ENCODE measurements at places on chromosomes 12 and 14. TPM values are rescaled to one million over a fixed set of nuclear protein-coding genes. Genes with fewer than 3 reads are reported as not detected.

The NDUFA9 gene
- polyA plus RNA-seq, result 124 TPM

The APOLD1 gene
- polyA plus RNA-seq, result 0.44 TPM

The RASSF9 gene
- 0.91 TPM for polyA plus RNA-seq

The FKBP3 gene
- 155 TPM for polyA plus RNA-seq

The ACSM4 gene
- not detected for polyA plus RNA-seq

The IL31 gene
- polyA plus RNA-seq, result not detected

The SLC10A1 gene
- not detected for polyA plus RNA-seq

The PIWIL1 gene
- polyA plus RNA-seq, result not detected

The DBX2 gene
- not detected for polyA plus RNA-seq

The CNTN1 gene
- polyA plus RNA-seq, result 69.7 TPM

The IFNG-AS1 gene
- polyA plus RNA-seq, result not detected

The RNFT2 gene
- 2.6 TPM for polyA plus RNA-seq

The KRT80 gene
- 46.0 TPM for polyA plus RNA-seq

The OLR1 gene
- 0.92 TPM for polyA plus RNA-seq

DNA sequence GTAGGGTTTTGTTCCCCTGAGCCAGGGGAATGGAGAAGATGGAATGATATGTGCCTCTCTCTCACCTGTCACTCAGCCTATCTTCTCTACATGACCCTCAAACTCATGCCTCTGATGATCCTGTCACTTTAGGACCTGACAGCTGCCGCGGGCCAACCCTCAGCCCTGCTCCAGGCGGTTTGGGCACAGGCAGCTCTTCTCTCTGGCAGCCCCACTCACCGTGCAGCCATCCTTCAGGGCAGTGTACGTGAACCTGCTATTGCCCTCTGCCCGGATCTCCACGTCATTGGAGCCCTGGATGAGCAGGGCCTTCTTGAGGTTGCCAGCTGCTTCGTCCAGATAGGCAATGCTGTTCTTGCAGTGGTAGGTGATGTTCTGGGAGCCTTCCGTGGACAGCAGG, 10.5 kb downstream of the TMEM106C start:
- DNase-seq, result no peak

DNA sequence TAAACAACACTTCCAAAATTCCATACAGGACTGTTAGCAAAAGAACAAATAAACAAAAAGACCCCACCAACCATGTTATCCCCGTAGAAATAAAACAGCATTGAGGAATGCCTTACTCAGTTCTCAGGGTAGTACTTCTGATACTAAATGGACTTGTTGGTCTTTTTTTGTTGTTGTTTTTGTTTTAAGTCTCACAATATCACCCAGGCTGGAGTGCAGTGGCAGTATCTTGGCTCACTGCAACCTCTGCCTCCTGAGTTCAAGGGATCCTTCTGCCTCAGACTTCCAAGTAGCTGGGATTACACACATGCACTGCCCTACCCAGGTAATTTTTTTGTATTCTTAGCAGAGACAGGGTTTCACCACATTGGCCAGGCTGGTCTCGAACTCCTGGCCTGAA, 17.1 kb downstream of the HNRNPC start:
- DNase-seq, result no peak

DNA sequence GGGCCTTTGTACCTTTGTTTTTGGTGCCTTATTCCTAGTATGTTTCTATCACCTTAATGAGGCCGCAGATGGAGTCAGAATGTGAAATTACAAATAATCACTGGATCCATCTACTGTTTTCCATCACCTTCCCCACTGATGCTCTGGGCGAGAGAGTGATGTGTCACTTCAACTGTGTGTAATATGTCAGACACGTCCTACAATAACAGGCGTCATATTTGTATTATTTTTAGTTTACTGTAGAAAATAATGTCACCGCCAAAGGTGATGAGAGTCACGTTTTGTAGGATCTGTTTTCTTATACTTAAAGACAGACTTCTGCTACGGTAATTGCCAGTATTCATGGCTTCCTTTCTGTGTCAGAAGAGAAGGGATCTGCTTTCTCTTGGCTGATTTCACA, 22.4 kb upstream of the P2RX4 start:
- DNase-seq, result no peak

GRCh38 chr12:46701356-46701755, 124.4 kb downstream of the SLC38A4 start:
- DNase-seq, result no peak

GRCh38 chr12:122651520-122652224, 51.5 kb downstream of the HCAR2 start:
- DNase-seq, result no peak

DNA sequence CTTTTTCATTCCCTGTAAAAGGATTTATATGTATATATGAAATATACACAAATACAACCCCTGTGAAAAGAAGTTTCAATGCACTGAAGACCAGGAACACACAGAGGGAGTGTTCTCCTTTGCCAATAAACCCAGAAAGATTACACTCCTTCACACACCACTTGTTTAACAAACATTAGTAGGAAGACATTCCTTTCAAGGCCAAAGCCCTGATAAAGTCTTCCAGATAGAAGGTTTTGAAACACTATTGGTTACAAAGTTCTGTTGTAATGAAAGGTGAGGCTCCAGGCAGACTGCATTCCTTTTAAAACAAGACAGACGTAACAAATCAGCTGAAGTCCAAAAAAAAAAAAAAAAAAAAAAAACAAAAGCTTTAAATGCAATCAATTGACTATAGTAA, 81.0 kb downstream of the PTPN21 start:
- no peak for DNase-seq

DNA sequence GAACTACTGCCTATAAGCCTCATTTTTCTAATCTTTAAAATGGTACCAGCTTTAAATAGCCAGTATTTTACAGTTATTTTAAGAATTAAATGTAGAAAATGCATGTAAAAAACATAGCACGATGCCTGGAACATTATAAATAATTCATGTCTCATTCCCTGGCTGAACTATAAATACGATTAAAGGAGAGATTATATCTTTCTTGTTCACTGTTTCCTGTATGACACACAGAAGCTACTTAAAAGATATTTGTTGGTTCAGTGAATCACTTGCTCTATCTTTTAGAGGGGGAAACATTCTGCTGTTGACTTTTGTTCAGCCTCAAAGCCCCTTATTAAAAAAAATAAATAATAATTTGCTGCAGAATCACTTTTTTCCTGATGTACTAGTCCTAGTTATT, 406.9 kb downstream of the LRFN5 start:
- DNase-seq, result no peak

DNA sequence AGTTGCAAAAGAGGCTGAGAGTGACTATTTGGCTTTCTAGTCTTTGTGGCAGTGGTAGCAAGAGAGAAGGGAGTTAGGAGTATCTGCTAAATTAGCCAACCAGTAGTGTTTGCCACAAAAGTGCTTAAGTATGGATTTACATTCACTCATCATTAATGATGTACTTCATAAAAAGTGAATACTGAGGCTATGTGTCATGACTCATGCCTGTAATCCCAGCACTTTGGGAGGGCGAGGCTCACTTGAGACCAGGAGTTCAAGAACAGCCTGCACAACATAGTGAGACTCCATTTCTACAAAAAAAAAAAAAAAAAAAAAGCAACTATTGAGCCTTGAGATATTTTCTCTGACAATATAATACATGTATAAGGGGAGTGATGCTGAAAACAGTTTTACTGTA, 36.8 kb downstream of the CCDC177 start:
- no peak for DNase-seq

DNA sequence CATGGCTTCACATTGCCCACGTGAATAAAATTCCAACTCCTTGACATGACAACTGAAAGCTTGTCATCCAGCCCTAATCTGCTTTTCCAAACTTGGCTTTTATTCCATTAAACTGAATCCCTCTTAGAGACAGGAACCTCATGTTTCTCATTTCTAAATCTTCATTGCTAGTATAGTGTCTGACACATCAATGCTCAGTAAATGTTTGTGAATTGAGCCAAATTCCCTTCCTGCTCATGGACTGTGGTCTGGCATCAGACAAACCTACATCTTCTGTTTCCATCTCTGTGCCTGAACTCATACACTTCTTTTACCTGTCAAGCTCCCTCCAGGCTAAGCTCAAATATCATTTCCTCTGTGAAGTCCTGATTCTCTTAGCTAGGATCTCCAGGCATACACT, 4.3 kb upstream of the FKBP11 start:
- DNase-seq, result no peak

- no peak for DNase-seq
These were observed 17.5 kb upstream of the FLRT2 start for GRCh38 chr14:85512451-85512850.

GRCh38 chr14:100486025-100486828, 101.0 kb downstream of the BEGAIN start:
- DNase-seq, result peak; percentile 53

DNA sequence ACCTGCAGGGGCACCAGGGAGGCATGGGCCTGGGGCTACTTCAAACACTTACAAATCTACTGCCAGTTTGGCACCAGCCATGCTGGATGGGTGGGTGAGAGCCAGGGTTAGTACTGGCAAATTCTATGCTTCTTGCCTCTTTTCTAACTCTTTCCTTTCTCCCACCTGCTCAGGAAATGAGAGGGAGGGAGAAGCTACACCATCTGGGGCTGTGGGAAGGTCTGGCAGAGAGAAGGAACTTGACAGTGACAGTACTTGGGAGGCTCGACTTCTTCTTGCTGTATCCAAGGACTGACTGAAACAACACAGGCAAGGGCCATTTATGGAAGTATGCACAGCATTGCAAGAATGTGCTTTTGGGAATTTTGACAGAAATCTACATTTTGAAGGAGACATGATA, 149.6 kb upstream of the DYRK2 start:
- DNase-seq, result no peak

DNA sequence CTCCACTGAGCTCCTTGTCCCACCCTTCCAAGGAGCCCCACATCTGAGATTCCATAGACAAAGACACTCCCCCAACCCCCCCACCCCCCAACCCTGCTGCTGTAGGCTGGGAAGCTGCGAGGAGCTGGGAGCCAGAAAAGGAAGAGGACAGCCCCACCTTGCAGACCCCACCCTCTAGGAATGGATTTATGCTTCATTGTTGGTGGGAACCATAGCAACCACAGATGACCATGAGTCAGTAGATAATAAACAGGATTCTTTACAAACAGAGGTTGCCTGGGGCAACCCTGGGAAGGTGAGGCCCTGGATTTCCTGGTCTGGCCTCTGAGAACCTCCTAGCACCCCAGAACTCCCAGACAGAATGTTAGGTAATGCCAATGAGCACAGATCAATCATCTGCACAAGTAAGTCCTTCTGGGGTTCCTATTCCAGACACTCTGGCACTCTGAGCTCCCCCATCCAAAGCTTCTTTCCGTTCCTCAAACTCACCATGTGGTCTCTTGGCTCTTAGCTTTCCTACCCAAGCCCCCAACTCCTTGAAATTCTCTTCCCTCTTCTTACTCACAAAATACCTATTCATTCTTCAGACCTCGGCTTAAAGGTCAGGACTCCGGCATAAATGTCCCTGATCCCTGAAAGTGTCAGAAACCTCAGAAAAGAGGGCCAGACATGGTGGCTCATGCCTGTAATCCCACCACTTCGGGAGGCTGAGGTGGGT, 15.2 kb upstream of the PLEKHG6 start:
- DNase-seq, result peak; percentile 93

DNA sequence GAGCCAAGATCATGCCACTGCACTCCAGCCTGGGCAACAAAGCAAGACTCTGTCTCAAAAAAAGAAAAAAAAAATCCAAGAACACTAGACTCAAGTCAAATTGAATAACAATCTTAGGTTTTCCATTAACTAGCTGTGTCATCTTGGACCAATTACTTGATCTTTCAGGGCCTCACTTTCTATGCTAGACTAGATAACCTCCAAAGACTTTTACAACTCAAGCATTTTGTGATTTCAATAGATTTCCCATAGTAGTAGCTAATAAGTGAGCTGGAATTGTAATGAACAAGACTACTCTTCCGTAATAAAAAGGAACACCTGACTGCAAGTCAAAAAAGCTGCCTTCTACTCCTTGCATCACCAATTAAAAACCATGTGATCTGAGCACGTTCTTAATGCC, 127.0 kb upstream of the SSTR1 start:
- no peak for DNase-seq

- no peak for DNase-seq
These were observed 18.3 kb upstream of the JDP2 start for GRCh38 chr14:75409316-75410205.

DNA sequence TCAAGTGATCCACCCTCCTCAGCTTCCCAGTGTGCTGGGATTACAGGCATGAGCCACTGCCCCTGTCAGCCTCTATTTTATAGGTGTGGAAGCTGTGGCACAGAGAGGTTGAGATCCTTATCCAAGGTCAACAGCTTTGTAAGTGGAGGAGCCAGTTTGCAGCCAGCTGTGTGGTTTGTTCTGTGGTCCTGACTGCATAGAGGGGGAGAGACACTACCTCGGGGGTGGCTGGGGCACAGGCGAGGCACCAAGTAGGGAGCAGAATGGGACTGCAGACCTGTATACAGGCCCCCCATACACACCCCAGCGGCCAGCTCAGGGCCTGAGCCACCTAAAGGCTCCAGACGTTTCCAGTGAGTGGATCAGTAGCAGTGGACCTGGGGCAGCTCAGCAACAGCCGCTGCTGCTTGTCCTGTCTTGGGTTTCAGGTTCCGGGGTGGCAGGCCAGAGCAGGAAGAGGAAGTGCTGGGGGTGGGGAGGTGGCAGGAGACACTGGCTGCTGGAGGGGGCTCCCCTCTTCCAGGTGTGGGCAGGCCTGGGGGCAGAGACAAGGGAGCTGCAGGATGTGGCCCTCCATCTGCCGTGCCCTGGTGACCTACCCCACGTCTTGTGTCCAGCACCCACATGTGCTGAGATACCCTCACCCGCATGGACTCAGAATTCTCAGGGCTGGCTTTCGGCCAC, 11.0 kb downstream of the ORAI1 start:
- no peak for DNase-seq

DNA sequence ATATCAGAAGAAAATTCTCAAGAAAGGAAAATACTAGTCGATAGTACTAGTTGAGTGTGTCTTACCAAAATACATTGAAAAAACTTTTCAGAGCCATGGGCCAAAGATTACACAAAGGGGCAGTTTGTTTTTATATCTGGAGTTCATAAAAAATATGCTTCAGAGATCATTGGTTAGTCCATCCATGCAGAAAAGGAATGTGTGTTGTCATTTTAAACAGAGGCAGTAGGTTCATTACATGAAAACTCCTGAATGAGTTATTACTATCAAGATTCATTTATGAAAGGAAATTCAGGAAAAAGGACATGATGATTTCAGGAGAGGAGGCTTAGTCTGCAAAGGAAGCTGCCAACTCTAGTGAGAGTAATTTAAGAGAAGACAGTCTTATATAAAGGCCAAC, 354.8 kb downstream of the AEBP2 start:
- DNase-seq, result no peak

DNA sequence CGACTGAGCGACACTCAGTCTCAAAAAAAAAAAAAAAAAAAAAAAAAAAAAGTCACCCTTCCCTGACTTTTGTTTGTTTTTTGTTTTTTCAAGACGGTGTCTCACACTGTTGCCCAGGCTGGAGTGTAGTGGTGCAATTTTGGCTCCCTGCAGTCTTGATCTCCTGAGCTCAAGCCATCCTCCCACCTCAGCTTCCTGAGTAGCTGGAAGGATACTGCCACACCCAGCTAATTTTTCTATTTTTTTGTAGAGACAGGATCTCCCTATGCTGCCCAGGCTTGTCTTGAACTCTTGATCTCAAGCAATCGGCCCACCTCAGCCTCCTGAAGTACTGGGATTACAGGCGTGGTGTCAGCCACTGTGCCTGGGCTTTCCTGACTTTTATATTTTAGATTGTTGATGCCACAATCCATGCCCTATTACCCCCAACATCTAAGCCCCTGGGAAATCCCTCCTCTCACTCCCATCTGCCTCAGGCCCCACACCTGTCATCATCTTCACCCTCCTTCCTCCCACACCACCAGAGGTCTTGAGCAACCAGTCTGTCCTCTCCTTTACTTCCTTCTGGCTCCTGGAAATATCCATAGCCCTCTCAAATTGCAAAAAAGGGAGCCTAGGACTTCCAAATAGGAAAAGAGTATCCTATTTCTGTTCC, 7.8 kb downstream of the IKZF4 start:
- DNase-seq, result no peak

Data from A549 (cell line).